ENCODE measurements at places on chromosomes 4 and X.

- DNase-seq, result no peak
These were observed 248.1 kb downstream of the C4orf33 start for GRCh38 chr4:129344058-129344457.

- DNase-seq, result no peak
These were observed 119.1 kb upstream of the PRDX4 start for GRCh38 chrX:23548164-23548563.

GRCh38 chr4:155571184-155571944, 95.3 kb upstream of the GUCY1A1 start:
- no peak for DNase-seq

DNA sequence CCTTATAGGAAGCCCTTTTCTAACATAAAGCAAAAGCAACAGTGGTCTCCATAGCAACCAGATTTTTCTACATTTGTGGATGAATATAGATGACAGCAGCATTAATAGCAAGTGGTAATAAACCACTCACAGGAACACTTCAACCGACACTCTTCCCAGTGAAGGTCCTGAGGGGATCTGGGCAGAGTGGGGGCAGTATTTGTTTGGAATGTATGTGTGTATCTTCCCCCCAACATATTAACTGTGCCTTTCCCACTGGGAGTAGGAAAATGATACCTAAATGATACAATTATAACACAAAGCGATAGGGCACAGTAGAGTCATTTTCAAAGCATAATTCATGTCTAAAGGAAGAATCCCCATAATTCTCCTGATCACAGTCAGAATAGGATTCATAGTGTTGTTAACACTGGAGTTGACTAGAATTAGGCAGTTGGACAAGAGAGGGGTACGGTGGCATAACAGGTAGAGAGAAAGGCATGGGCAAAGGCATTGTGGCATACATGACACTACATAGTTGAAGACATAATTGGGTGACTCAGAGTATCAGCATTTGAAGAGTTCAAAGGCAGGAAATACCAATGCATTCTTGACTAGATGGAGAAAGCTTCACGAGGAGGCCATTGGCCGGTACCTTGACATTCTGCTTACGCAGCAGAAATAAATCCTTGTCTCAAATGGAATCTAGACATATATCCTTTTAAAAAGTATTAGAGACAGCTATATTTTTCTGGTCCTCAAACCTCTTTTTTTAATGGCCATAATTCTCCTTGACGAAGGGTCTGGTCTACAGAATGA, 15.2 kb downstream of the CAPN6 start:
- DNase-seq, result no peak

- DNase-seq, result no peak
These were observed 1.5 kb upstream of the MSMO1 start for GRCh38 chr4:165325732-165326512.

GRCh38 chrX:63686878-63687714, 97.9 kb downstream of the ARHGEF9 start:
- no peak for DNase-seq

DNA sequence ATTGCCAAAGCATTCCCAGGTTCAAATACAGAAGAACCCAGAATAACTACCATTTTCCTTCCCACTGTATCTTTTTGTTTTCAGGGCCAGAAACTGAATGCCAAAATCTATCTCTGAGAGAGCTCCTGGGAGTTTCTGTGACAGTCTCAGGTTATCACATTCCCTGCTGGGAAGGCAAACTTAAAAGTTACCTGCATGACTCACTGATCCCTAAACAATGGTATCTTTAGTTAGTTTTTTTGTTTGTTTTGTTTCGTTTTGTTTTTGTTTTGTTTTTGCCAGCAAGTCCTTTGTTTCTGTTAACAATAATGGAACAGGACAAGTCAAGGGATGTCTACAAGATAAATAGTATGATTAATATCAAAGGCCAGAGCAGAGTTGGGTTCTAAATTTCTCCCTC, 34.3 kb downstream of the PAPSS1 start:
- DNase-seq, result no peak
